SJCRH30 (cell line): ENCODE measurements at places on chromosomes 4 and X. TPM values are rescaled to one million over a fixed set of nuclear protein-coding genes. Genes with fewer than 3 reads are reported as not detected.
A peak's percentile ranks its signal among the peaks of the same experiment; 100 is the strongest.

INPP4B gene
- total RNA-seq: 20.9 and 25.2 TPM in 2 replicates

DNA sequence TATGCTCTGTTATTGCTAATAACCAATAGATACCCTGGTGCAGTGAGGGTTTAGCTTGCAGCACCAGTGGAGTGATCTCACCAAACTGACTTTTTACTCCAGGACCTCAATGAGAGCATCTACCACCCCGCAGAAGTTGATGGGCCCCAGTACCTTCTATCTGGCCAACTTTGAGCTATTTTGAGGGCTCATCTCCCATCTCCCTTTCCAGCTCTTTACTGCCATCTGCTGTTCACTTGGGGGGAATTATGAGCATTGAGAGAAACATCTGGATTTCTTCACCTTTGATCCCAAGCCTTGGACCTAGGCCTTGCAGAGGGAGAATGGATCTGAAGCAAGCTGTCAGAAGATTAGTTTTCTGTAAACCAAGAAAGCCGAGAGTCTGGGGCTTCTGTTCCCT, 143.6 kb downstream of the TMEM164 start:
- peak; percentile 65 for DNase-seq
- H3K4me3 ChIP-seq: no peak overlapping the region

- H3K36me3 ChIP-seq: no peaks in the 10 kb centered on the region
- H3K27me3 ChIP-seq: no peaks in the 10 kb centered on the region
- DNase-seq: no peak
- no peak overlapping the region for H3K27ac ChIP-seq
- H3K4me1 ChIP-seq: no peaks in the 10 kb centered on the region
These were observed 498.4 kb downstream of the PACRGL start for GRCh38 chr4:21198683-21199082.

DNA sequence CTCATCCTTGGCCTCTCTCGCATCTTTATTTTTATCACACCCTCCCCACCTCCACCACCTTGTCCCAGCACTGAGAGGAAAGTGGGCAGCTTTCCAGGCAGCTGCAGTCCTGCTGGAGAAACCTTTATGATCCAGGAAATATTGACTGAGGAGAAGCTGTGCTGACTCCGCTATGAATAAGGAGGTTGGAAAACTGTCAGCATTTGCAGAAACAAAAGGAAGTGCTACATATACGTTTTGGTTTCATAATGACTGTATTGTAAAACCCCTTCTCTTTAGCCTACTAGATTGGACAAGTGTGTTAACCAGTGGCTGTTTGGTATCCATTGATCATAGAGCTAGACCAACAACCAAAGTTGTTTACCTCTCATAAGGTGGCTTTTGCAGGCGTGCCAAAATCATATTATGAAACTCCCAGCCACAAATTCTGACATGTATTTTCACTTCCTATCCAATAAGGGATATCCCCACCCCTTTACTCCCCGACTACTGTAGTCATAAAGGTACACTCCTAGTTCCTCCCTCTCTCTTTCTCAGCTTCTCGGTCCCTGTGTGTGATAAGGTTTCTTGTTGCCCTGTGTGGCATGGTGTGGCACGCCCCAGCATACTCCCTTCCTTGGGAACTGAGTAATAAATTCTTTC, 88.4 kb downstream of the GPR143 start:
- no peaks in the 10 kb centered on the region for H3K27me3 ChIP-seq
- H3K4me3 ChIP-seq: no peak overlapping the region
- H3K27ac ChIP-seq: no peak overlapping the region
- H3K36me3 ChIP-seq: 0 out of 2 replicates have a peak, but pooled peaks cover 2% of the 10 kb centered on the region

DNA sequence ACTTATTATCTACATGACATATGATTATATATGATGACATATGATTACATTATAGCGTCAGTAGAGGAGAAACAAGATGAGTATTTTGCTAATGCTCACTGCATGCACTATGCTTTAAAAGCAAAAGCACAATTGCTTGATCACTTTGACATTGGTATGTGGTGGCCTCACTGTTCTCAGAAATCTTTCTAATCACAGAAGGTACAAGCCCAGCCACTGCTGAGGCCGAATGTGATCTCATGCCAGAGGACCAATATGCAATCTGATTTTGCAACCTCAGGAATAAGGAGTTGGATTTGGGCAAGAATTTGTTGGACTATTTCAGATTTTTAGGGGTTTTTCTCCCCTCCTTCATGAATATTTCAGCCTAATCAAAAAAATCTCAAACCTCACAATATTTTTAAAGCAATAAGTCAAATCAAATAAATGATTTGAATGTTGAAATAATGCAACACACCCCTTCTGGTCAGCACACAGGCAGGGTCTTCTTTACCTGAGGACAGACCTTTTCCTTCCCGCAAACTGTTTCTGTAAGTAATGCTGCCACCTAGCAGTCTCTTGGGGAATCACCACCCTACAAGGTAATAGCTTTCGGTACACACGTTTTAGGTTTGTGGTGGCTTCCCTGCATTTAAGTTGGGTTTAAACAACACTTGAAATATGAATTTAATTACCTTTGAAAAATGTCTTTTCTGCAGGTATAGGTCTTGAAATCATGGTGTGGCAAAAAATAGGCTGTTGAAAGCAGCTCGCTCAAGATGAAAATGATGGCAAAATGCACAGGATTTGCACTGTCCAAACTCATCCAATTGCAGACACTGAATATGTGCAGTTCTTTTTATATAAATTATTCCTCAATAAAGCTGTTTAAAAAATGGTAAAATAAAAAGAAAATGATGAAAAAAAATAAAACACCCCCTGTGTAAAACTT, 4.8 kb upstream of the CXCL13 start:
- DNase-seq: peak; percentile 11
- no peak overlapping the region for H3K27ac ChIP-seq
- no peaks in the 10 kb centered on the region for H3K27me3 ChIP-seq
- no peak overlapping the region for H3K4me3 ChIP-seq
